Fibroblast of skin of left quadriceps (primary cell): ENCODE measurements at places on chromosomes 1 and 21.

DNA sequence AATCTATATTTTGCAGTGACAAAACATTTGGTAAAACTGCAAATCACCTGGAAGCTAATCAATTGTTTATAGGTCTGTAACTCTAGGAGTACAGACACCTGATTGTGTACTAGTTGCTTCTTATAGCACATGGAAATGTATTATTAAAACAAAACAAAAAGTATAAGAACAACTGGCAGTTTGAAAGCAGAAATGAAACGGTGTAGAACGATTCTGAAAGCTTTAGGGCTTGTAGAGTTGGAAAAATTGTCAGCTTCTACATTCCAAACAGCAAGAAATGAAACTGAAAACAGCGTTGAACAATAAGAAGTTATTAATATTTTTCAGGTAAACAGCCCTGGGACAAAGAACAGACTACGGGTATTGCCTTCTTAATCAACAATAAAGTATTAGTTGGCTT, 273.3 kb downstream of the OLFM3 start:
- DNase-seq: no peak

GRCh38 chr1:202811296-202812175, 782 bp downstream of the PCAT6 start:
- peak; percentile 11 for DNase-seq

GRCh38 chr1:1333551-1334241, 2.6 kb downstream of the TAS1R3 start:
- DNase-seq: no peak

- no peak for DNase-seq
These were observed 459 bp downstream of the FOXE3 start for GRCh38 chr1:47416319-47417169.

- DNase-seq: no peak
These were observed 20.5 kb upstream of the BCL10 start for GRCh38 chr1:85296980-85297379.

- no peak for DNase-seq
These were observed 6.8 kb downstream of the OR10Z1 start for GRCh38 chr1:158611916-158612315.
